ENCODE measurements at places on chromosomes 11 and 22.

DNA sequence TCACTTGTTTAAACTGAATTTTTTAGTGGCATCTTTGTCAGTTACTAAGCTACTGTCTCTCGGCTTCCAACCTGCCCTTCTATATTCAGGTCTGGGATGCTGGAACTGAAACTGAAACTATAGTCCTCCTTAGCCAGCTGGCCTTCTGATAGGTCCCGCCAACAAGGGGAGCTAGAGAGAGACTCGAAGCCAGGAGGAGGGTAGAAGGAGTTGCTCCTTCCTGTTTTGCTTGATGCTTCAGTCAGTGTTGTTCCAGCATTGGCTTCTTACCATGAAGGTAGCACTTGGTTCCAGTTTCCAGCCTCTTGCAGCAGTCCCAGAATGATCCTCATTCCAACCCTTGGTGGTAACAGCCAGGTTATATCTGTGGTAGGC is 32.9 kb upstream of the HORMAD2 start:
- no peak for DNase-seq

- DNase-seq = no peak
Observed at GRCh38 chr11:47204637-47204989, 10.2 kb upstream of the DDB2 start.

DNA sequence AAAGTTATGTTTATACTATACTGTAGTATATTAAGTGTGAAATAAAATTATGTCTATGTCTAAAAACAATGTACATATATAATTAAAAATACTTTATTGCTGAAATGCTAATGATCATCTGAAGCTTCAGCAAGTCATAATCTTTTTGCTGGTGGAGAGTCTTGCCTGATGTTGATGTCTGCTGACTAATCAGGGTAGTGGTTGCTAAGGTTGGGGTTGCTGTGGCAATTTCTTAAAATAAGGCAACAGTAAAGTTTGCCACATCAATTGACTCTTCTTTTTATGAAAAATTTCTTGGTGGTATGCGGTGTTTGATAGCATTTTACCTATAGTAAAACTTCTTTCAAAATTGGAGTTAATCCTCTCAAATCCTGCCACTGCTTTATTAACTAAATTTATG is 21.4 kb downstream of the INSC start:
- DNase-seq = no peak

DNA sequence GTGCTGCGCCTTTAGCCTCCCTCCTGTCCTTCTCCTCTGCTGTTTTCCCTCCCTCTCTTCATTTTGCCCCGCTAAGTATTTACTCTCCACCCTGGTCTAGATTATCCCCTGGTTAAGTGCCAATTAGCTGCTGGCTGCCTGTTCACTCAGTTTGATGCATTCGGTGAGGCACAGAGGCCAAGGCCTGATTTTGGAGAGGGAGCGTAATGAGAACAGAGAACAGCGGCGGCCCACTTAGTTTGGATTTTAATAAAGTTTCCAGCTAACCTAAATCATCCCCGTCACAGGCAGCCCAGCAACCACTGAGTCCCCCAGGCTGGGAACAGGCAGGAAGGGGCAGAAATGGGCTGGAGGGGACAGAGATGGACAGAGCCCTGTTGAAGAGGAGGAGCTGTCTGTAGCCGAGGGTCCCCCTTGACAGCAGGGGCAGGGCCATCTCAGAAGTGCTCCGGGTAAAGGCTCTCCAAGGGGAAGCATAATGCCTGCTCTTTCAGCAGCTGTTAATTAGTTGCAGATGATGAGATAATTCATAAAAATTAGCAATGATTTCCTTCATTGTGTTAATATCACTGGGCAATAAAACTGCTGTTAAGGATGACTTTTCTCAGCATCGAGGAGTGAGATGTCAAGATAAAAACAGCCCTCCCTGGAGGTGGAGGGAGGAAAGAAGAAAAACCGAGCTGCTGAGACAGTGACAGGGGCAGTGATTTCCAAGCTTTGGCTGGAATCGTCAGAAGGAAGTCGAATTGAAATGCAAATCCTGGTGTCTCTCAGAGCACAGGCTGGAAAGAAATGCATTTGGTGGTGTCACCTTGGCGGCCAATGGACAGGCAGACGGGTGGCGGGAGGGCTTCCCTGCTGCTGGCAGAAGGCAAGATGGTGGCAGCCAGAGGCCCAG is 170.1 kb downstream of the GRIK4 start:
- no peak for DNase-seq

DNA sequence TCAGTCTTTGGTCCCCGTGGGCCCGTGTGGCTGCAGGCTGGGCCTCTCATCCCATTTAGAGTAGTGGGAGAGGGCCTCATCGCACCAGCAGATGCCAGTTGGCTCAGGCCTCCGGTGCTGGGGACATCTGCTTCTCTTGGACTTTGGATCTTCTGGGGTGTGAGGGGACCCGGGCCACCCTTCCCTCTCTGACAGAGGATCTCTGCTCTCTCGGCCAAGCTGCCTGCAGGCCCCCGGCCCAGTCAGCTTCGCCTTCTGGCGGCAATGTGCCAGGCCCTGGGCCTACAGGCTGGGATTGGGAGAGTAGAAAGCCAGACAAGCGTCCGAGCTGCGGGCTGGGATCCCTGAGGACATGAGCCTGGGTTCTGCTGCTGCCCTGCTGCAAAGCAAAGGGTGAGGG is 15.0 kb upstream of the FGF3 start:
- no peak for DNase-seq

GRCh38 chr22:37204045-37204655 is 8.1 kb downstream of the SSTR3 start:
- no peak for DNase-seq

DNA sequence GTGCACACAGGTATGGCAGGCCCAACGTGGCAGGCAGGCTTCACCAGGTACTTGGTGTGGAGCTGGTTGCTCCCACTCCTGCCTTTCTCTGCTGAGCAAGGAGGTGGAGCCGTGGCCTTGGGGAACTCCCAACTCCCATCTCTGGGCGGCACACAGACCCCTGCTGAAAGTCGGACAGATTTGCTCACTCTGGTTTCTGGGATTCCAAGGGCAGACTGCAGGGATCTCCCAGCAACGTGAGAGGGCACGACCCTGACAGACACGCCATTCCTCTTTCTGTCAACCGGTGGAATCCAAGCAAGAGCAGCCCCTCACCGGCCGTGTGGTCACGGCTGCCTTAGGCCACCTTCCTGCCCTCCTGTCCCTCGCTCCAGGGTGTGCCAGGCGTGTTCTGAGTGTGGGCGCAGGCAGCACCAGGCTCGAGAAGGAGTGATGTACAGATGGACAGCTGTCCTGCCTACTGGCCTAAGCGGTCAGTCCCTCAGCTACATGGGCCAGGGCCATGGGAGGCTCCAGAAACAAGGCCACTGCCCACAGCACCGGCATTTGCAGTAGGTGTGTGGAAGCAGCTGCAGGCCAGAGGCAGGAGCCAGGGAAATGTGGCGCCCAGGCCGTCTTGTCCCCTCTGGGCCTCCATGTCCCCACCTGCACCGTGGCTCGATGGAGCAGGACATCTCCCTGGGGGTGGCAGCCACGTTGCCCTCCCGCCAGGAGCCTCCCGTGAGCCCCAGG is 13.7 kb upstream of the PPARA start:
- DNase-seq = no peak
